ENCODE measurements at places on chromosomes 4 and X. TPM values are rescaled to one million over a fixed set of nuclear protein-coding genes. Genes with fewer than 3 reads are reported as not detected.

DNA sequence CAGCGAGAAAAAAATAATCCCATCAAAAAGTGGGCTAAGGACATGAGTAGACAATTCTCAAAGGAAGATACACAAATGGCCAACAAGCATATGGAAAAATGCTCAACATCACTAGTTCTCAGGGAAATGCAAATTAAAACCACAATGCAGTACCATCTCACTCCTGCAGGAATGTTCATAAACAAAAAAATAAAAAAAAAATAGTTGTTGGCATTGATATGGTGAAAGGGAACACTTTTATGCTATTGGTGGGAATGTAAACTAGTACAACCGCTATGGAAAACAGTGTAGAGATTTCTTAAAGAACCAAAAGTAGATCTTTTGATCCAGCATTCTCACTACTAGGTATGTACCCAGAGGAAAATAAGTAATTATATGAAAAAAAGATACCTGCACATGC, 508.3 kb upstream of the MAGEB2 start:
- no peak for DNase-seq

DNA sequence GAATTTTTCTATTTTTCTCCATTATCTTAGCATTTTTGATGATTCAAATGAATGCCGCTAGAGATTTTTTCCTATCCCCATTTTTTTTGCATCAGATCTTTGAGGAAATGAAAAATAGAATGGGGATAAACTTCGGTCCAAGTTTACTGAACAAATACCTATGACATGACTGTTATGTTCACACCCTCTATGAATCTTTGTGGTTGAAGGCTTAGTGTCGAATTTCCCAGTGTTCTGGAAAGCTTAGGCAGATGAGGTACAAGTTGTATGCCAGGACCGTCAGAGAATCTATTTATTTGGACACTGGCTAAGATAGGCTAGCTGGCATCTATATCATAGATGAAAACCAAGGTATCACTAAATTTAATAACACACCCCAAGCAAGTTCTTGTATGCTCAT, 123.4 kb downstream of the SPCS3 start:
- peak; percentile 97 for DNase-seq

DNA sequence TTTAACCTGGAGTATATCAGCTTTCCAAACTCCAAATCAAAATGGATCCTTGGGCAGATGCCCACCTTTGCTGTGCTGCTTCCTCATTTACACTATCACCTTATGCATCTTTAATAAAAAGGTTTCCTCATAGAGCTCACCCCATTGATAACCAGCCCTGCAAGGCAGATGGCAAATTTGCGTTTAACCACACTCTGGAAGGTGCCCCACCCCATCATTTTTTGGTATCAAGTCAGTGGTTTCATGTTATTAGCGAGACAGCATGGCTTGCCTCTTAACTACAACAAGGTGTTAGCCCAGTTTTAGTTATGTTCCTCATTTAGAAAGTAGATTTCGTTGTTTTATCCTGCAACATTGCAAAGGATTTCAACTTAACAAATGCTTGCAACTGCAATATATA, 214.0 kb upstream of the WDFY3 start:
- no peak for DNase-seq

The C1QTNF7 gene
- not detected for total RNA-seq

The PCGF3 gene
- total RNA-seq: 66.3 TPM
